ENCODE measurements at places on chromosomes 12 and 14.

GRCh38 chr12:6529291-6529737, 5.0 kb upstream of the GAPDH start:
- DNase-seq: no peak

DNA sequence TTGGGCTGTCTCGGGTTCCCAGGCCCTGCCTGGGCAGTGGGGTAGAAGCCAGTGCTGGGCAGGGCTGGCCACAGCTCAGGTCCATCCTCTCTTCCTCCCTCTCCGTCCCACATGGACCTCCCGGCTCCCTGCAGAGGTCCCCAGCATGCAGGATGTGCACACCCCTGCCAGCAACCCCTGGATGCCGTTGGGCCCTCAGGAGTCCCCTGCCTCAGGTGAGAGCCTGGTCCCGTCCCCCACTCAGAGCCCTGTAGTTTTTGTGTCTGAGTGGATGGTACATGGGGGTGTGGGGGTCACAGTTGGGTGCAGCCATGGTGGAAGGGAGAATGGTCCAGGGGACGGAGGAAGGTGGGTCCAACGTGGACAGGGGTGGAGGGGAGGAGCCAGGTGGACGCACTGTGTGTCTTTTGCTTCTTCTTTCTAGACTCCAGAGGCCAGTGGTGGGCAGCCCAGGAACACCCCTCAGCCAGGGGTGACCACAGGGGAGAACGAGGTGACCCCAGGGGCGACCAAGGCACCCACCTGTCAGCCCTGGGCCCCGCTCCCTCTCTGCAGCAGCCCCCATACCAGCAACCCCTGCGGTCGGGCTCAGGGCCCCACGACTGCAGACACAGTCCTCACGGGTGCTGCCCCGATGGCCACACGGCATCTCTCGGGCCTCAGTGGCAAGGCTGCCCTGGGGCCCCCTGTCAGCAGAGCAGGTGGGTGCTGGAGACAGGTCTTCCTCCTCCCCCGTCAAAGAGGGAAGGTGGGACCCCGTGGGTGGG, 21.7 kb downstream of the PAPLN start:
- DNase-seq: no peak

GRCh38 chr12:39467432-39467870, 24.5 kb upstream of the KIF21A start:
- DNase-seq: no peak

DNA sequence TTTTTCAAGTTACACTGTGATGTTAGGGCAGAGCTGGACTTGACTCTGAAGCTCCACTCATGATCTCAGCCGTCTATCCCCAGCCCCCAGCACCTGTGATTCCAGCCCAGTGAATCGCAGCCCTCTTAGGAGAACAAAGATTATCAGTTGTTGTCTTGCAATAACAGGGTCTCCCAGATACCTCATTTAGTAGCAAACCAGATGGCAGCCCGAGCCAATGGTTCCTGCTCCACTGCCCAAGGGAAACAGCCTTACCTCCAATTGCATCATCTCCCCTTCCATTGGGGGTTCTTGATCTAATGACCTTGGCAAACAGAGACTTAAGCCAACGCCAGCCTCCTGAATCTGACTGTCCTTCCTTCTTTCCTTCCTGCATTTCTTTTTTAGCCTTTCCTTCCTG, 371.2 kb downstream of the BCL11B start:
- peak; percentile 34 for DNase-seq

DNA sequence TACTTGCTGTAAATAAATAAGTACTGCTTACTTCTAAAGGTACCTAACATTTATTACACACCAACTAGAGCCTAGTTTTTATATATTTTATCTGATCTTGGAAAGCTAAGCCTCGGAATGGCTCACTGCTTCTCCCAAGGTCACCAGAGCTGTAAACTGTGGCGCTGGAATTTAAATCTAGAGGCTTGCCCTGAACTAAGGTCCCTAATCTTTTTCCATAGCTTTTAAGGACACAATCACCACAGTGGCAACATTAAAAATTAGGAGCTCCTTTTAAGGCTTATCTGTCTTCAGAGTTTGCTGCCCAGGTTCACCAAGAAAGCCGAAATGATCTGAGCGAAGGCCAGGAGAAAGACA, 670 bp downstream of the CCNB1IP1 start:
- DNase-seq: no peak

DNA sequence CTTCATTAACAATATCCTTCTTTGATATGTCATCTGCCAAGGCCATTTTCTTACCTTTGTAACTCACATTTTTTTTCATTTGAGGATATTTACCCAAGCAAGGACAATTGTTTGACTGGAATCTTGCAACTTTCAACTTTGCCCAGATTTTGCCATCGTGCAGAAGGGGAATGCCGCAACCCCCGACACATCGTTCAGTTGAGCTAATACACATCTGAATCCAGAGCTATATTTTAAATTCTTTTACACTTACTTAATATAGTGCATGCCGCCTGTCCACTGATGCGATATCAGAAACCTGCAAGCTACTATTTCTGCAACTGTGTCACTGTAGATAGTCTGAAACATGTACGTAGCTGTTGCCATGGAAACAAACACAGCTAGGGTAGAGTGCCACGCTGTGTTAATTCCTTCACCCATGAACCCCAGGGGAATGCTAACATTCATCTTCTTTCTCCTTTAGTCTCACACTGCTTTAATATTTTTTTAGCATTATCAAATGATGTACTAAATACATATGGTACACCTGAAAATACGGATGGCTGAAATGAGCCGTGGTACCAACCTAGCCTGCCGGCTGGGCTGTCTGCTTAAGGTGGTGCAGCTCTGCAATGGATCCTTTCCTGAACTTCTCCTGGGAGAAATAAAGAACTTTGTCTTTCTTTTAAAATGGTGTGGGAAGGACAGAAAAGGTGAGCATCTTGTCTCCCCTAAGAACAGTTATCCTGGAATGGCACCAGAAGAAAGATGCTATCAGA, 77.0 kb upstream of the FOXN3 start:
- no peak for DNase-seq

DNA sequence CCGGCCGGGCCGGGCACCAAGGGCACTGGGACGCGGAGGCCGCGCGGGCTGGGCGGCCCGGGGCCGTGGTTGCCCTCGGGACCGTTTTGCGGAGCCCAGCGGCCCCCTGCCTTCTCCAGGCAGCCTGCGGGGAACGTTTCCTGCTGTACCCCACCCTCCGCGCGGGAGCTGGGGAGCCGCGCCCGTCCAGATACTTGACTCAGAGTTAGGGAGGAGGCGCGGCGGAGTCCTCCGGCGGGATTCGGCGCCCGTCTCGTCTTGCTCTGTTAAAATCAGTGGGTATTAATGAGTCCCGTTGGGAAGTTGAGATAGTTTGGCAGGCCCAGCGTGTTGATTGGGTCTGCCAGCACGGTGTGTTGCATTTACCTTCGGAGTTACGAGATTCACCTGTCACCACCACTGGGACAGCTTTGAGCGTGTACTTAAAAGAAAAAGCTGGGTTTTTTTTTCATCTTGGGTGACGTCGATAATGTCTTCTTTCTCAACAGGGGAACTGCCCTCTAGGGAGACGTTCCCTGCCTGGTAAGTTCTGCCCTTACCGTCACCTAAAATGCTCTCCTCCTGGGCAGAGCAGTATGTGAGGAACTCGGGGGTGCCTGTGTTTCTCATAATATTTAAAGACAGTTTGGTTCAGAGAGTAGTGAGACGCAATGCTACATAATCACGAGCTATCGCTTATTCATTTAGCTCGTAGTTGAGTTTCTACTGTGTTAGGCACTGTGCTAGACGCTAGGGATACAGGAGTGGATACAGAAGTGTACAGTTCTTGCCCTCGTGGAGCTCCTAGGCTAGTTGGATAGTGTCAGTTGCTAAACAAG, 596 bp downstream of the DLST start:
- peak; percentile 73 for DNase-seq

DNA sequence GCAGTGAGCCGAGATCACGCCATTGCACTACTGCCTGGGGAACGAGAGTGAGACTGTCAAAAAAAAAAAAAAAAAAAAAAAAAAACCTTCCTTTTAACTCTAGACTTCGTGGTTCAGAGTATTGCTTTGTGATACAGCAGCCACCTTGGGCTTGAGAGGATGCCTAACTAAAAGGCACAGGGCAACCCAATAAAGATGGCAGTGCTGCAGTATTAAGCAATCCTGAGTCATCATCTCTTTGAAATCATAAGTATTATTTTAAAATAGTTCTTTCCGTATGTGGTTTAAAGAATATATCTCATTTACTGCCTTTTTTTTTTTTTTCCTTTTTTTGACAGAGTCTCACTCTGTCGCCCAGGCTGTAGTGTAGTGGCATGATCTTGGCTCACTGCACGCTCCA, 116.1 kb downstream of the PLEKHA5 start:
- no peak for DNase-seq

DNA sequence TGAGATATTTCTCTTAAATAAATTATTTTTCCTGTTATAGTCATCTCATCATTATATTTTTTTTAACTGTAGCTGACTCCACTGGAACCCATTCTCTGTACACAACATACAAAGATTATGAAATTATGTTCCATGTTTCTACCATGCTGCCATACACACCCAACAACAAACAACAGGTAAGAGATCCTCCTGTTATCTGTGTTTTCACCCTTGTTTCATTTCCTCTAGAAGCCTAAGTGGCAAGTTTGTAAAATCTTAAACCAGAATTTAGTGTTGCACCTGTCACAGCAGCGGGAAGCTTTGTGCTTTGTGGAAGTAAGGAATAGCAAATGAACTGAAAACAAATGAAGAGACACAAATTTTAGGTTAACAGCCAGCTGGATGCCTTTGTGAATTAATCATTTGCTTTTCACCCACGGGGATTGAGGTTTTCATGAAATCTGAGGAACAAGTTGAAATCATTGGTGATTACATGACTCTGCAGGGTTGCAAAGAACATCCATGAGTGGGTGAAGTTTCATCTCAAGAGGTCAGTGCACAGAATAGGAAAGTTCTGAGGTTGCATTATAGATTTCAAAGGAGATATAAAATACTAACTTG, 273.9 kb upstream of the RGS6 start:
- DNase-seq: no peak

GRCh38 chr14:99037777-99038430, 234.1 kb downstream of the BCL11B start:
- DNase-seq: no peak

GRCh38 chr12:95918194-95918993, 24.0 kb downstream of the CCDC38 start:
- no peak for DNase-seq

DNA sequence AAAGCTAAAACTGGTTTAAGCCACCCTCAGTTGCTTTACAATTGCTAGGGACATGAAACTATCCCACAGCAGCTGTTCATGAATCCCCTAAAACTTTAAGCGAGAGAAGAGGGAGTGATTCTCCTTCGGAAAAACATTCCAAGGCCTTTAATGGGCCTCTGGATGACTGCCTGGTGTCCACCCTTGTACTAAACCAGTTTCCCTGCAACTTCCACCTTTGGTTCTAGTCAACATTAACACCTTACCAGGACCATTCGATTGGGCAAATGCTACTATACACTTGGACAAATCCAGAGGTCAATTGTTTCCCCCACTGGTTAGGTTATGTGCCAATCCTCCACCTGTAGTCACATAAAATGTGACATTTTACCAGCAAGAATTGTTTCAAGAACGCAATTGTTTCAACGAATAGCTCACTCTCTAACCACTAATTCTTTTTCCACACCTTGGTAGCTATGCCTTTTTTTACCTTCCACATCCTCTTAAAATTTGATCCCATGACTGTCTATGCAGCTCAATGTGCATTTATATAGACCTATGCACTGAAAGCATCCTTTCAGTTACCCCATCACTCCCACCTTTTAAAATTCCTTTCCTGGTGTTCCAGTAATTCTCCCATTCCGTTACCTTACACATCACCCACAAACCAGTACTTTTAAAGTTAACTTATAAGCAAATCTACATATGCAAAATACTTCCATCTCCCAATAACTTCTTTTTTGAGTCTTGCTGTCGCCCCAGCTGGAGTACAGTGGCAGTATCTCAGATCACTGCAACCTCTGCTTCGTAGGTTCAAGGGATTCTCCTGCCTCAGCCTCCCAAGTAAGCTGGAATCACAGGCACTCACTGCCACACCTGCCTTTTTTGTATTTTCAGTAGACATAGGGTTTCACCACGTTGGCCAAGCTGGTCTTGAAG, 3.6 kb downstream of the UBC start:
- DNase-seq: no peak

Measured in sigmoid colon (tissue), 7 donors.